ENCODE measurements at places on chromosomes 13 and 19. TPM values are rescaled to one million over a fixed set of nuclear protein-coding genes. Genes with fewer than 3 reads are reported as not detected.

Gene ZNF432
- 10.3 TPM for total RNA-seq

Gene GPR12
- not detected for total RNA-seq

Gene PRPF31
- total RNA-seq: 71.7 TPM

Gene CRLF1
- 0.74 TPM for total RNA-seq

Gene ZMYM2
- 124 TPM for total RNA-seq

Gene C1QTNF9B
- not detected for total RNA-seq

Gene PRR12
- 38.8 TPM for total RNA-seq

Gene KLK14
- not detected for total RNA-seq

Gene CBY2
- not detected for total RNA-seq

Gene CELF5
- 0.38 TPM for total RNA-seq
